Stimulated activated CD4-positive, alpha-beta T cell treated with anti-CD3 and anti-CD28 coated beads, TNF-alpha, amount 100 ng/mL, for 1 hour (primary cell): ENCODE measurements at places on chromosomes 3 and 15.

DNA sequence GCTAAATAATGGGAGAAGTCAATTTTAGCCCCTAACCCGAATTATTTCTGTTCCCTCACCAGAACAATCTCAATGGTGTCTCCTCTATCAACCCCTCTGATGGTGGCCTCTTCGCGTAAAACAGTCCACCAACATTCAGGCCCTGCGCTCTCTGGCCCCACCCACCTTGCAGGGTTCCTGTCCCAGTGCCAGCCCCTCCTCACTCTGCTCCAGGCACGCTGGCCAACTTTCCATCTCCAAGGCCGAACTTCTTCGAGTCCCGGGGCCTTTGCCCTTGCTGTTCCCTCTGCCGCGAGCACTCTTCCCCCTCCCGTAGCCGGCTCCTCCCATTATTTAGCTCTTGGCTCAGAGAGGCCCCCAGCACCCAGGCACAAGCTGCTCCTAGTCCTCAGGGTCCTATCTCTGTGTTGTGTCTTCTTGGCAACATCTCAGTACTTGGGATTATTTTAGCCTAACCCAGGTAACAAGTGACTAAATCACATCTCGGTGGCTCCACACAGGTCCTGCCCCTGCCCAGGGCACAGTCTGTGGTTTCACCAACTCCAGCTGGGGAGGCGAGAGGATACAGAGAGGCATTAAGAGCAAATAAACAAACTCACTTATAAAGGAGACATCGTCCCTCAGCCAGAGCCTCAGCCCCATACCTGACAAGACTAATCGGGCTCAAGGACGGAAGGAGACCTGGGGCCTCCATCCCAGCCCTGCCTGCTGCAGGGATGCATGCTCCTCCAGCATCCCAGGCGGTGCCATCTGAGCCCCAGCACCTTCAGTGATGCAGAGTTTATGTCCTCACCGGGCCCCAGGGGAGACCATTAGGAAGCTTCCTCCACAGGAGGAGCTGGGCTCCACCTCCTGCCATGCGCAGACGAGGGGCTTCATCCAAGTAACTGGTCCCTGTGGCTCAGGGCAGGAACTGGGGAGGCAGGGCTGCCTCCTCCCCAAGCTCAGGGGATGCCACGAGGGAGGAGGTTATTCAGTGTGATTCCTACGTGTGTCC lies 19.7 kb upstream of the IQSEC1 start:
- no peak for DNase-seq

GRCh38 chr3:16277471-16277870 lies 12.5 kb downstream of the OXNAD1 start:
- DNase-seq, result no peak

DNA sequence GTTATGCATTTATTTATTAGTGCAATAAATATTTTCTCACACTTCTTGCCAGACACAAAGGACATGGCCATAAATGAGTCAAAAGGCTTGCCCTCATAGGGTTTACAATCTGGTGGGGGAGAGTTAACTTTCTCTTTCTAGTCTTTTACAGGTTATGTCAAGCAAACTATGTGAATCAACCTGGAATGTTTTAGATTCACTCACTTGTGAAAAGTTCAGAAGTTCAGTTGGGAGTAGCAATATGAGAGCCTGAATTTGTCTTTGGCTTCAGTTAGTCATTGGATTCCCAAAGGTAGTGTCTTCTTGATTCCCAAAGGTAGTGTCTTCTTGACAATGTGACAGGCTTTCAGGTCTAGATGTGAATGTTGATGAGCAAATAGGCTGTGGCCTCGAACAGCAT lies 264.8 kb downstream of the SOX2 start:
- DNase-seq, result no peak

- no peak for DNase-seq
These were observed 5.2 kb downstream of the KCTD6 start for GRCh38 chr3:58497097-58497496.

DNA sequence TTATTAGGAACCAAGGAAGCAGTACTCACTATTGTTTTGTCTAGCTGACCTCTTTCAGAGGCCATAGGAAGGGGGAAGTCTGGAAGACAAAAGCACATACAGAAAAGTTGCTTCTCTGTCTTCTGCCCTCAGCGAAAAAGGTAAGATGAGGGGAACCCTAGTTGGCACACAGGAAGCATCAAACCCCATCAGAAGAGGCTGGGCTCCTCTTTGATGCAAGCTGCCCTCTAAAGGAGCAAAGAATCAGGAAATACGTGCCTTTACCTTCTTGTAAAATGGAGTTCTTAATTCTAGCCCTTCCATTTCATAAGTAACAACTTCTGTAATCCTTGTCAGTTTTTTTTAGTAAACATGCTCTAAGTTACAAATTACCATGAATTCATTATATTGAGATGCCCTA lies 12.5 kb downstream of the SPINK8 start:
- DNase-seq, result no peak

GRCh38 chr3:98108162-98108561 lies 21.2 kb downstream of the OR5AC2 start:
- no peak for DNase-seq

DNA sequence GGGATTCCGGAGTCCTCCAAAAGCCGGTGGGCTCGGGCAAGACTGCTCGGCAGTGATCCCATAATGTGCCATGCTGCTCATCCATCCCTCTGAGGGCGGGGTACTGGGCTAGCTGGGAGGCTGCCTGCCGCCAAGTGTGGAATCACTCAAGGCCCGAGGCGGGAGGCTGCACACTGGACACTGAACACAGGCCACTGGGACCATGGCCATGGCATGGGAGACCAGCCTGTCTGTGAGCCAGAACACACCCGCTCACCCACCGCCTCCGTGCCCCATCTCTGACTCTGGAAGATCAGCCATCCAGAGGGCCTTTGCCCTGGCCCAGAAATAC lies 1.4 kb downstream of the C3orf22 start:
- no peak for DNase-seq

DNA sequence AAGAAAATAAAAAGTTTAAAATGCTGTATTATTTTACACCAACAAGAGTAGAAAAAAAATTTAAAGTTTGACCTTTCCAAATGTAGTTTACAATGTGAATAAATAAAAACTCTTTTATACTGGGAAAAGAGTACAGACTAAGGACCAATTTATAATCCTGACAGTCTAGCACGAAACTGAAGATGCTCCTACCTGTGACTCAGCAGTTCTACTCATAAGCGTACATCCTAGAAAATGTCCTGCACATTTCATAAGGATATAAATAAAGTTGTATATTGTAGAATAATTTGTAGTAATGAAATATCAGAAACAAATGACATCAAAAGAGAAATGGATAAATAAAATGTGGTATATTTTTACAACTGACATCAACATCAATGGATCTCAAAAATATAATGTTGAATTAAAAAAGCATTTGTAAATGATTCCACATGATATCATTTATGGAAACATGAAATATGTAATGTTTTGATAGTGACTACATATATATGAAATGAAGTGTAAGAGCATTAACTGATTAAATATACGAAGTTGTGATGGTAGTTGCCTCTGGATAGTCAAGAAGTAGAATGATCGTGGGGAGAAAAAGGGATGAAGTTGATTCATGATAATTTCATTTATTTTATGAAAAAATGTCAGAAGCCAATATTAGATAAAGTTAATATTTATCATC lies 161.3 kb upstream of the CBLB start:
- no peak for DNase-seq

GRCh38 chr3:4749567-4750002 lies 229.7 kb upstream of the BHLHE40 start:
- no peak for DNase-seq

DNA sequence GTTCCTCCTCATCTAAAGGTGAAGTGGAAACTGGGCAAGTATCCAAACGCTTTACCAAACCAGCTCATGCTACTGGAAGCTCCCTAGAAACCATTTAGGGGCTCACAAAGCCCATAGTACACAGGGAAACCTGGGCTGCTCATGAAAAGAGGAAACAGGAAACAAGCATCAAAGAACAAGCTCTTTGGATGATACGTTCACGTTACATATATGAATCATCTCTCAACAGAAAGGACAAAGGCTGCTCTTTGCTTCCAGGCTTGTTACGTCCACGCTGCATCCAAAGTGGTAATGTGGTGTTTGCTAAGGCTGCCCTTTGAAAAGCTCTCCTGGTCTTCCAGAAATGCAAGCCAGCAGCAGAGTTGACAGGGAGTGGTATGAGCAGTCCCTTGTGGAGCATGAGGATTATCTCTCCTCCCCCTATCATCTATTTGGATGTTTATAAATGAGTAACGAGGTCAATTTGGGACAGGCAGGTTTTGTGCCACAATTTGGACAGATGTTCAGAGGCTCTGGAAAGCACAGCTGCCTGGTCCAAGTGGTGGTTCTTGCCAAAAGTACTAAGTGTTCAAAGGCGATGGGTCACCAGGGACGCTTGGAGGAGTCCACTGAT lies 98.0 kb upstream of the RORA start:
- no peak for DNase-seq

DNA sequence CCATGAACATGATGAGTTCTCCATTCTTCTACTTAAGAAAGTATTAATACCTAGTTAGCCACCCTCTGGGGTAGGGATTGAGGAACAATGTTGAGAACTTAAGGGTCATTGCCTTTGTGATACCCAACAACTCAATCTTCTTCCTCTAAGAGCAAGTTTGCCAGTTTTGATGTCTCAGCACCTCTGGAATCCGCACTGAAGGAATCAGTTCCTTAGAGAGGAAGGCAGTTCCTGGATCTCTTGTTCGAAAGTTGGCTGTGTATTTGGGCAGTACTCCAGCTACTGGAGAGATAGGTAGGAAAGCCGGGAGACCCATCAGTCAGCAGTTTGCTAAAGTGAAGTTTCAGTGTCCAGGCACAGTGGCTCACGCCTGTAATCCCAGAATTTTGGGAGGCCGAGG lies 35.6 kb upstream of the MTHFS start:
- DNase-seq, result no peak

- no peak for DNase-seq
These were observed 7.6 kb downstream of the CCDC12 start for GRCh38 chr3:46968783-46969428.
